ENCODE measurements at places on chromosomes 5 and 9. TPM values are rescaled to one million over a fixed set of nuclear protein-coding genes. Genes with fewer than 3 reads are reported as not detected.
A peak's percentile ranks its signal among the peaks of the same experiment; 100 is the strongest.

The ARHGEF39 gene
- total RNA-seq: 2.9 TPM

DNA sequence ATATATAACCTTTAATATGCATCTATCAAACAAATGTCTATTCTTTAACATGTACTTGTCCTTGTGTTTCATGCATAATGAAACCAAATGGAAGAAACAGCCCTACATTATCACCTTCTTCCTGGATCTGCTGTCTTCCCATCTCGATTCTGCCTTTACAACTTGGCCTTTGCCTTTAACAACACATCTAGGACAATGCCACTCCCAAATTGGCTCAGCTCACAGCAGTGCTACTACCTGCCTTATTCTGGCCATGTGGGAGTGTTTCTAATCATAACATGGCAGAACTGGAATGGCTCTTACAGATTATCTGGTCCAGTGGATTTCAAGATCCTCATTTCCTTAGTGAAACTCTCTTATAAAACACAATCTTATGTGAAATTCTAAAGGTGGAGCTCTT, 176.5 kb downstream of the CARTPT start:
- DNase-seq: no peak

- no peak for DNase-seq
These were observed 398.3 kb upstream of the MPDZ start for GRCh38 chr9:13677801-13678200.

DNA sequence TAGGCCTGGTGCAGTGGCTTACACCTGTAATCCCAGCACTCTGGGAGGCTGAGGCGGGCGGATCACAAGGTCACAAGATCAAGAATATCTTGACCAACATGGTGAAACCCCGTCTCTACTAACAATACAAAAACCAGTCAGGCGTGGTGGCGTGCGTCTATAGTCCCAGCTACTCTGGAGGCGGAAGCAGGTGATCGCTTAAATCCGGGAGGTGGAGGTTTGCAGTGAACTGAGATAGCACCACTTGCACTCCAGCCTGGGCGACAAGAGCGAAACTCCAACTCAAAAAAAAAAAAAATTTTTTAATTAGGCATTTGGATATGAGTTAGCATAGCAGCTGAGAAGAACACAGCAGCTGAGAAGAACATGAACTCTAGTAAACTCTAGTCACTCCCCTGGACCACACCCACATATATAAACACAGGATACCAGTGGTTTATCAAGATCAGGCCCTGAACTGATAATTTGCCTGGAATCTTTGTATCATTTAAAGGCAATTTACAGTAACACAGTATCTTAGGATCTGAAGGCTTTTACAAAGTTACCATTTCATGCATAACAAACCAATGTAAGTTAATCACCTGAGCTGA, 4.6 kb upstream of the UGCG start:
- peak; percentile 51 for DNase-seq

DNA sequence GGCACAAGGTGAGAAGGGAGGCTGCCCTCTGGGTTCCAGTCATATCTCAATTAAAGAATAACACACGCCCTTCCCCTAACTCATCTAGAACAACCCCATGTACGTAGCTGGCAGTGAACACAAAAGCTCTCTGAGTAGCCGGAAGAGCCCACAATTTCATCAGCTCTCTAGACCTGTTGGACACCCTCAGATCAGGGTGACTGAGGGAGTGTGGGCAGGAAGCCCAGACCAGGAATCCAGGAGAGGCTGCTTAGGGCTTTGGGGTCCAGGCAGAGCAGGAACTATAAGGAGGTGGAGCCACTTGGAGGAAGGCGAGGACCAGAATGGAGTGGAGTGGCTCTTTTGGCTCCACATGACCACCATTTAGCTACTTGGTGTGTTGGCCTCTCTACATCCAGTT, 237.4 kb downstream of the NR3C1 start:
- no peak for DNase-seq

DNA sequence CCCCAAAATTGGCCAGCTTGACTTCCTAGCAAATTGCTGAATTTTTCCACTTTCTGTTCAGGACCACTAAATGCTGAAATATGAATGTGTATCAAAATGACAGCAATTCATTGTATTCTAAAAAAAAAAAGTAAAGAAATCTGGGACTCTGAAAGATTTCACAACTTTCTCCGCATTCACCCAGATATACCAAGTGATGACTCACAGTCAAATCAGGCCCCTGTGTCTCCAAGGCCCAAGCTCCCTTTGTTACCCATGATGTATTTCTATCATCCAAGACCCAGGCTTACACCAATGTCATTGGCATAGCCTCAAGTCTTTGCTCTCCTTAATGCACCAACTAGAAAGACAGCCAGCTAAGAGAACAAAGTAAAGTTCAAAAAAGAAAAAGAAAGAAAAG, 493.9 kb downstream of the NTRK2 start:
- DNase-seq: no peak

- peak; percentile 19 for DNase-seq
These were observed 26.7 kb downstream of the FOXI1 start for GRCh38 chr5:170132269-170132975.

The CAMK4 gene
- total RNA-seq: 28.1 TPM

GRCh38 chr9:114048533-114049415, 29.3 kb downstream of the AMBP start:
- no peak for DNase-seq

The FPGS gene
- 117 TPM for total RNA-seq

The TPPP gene
- total RNA-seq: not detected

DNA sequence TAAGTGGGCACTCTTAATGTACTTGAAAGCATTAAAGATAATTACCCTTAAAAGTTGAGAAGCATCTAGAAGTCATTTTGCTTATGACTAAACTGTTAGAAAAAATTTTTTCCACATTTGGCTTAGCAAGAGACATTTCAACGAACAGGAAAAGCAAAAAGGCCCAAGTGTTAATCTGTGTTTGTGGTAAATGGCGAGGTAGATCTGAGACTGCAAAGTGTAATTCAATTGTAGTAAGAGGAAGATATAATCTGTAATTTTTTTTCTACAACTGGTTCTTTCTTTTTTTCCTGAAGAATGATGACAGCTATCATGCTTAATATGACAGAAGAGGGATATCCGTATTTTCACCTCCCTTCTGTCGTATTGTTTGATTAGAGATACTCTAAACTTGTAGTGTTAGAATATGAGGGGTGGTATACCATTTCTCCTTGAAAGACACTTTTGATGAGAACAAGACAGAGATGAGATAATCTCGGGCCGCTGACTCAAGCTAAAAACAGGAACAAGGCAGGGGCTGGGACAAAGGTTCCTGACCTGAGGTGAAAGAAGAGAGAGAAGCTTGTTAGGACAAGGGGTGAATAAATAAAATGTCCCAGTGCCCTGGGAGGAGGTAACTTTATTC, 459.3 kb upstream of the ZNF608 start:
- no peak for DNase-seq

DNA sequence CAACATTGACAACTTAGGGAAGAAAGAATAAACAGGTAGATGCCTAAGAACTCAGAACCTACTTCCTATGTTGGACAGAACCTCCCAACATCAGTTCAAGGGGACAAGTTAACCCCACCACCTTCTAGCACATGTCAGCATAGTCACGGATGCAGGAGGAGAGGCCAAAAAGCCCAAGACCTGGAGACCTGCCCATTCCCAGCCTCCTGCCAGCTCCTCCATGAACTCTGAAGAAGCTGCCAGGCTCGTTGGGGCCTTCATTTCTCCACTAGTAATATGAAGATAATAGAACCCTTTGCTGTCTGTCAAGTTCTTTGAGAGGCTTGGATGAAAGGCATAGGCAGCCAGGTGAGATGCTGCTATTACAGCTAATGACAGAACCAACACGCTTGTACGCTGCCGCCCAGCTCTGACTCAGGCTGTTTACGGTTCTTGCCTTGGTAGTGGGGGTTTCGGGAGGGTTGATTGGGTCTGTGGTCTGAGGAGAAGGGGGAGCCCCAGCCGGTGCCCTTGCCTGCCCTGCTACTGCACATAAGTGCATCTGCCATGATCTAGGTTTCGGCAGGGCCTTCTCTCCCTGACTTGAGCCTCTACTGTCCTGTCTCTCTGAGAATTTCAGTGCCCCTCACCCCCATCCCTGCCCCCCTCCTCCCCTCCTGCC, 82.2 kb downstream of the NRG2 start:
- no peak for DNase-seq
